Brain microvascular endothelial cell (primary cell): ENCODE measurements at places on chromosomes 7 and 10.

DNA sequence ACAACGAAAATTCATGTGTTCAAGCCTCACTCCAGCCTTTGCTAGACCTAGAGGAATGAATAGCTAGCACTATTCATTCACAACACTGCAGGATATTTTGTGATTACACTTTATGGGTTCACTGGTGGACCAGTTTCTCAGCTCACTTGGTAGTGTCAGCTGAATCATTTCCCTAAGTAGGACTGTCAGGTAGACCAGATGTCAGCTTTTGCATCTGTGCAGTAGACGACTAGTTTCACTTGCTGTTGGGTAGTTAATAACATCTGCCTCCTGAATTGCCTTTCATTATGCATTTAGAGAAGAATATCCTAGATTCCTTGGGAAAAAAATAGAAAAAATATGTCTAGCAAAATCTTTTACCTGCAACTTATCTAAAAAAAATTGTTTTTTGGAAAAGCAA lies 296.4 kb downstream of the ADARB2 start:
- DNase-seq = no peak

- DNase-seq = no peak
These were observed 32.1 kb downstream of the VSTM4 start for GRCh38 chr10:49083261-49083660.

GRCh38 chr10:1110674-1111119 lies 54.5 kb downstream of the WDR37 start:
- no peak for DNase-seq

DNA sequence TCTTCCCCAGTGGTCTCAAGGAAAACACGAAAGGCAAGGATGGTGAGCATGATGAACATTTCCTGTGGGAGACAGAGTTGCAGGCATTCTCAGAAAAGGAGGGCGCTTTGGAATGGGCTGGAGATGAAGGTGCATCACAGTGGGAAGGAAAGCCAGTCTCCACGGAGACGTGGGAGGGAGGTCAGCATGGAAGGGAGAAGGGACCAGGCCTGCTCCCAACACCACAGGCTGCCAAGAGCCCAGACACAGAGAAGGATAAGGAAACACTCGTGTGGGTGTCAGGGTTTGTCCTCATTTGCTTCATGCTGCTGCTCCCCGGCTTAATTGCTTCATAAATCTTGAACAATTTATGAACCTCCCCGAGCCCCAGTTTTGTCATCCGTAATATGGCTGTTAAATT lies 231.5 kb upstream of the ZNF32 start:
- DNase-seq = no peak

- DNase-seq = no peak
These were observed 2.7 kb upstream of the HYCC1 start for GRCh38 chr7:23016345-23017253.

GRCh38 chr10:64109926-64110495 lies 588.8 kb downstream of the REEP3 start:
- DNase-seq = no peak

DNA sequence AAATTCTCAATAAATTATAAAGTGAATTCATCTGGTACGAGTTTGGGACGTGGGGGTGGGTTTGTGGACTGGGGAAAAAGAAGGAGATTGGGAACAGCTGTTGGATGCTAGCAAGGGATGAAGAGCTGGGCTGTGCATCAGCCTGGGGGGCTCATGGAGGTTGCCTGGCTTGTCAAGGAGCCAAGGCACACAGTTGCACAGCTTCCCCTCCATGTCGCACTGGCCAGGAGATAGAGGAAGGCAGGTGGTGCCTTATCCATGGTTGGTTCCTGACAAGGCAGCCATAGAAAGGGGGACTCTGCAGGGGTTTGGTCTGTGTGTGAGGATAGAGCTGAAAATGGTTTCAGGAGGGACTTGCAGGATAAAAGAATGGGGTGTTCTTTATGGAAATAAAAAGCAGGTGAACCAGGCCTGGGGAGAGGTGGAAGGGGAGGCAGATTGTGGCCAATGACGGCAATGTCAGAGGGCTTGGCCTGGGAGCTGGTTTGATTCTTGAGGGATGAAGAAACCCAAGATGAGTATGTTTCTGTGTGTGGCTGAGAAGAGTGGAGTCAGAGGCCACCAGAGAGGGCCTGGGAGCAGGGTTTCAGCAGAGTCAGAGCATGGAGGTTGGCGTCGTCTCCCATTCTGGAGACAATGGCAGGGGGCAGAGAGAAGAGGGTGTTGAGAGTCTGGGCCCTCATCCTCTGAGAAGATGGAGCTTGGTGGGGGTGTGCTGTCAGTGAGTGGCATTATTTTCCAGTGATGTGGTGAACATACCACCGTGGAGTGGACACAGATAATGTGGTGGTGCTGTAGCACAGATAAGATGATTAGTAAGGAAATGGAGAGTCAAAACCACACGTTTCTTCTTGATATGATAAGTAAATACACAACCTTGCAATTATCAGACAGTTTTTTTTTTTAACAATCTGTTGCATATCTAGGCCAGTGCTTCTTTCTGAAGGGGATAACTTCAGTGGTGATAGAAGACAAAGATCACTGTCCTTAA lies 108.2 kb downstream of the PTPN20 start:
- no peak for DNase-seq
